ENCODE measurements at places on chromosomes 3 and 15. TPM values are rescaled to one million over a fixed set of nuclear protein-coding genes. Genes with fewer than 3 reads are reported as not detected.

SLC24A5 gene
- total RNA-seq = not detected

SNURF gene
- total RNA-seq = 0.45 TPM

B3GNT5 gene
- 29.9 TPM for total RNA-seq

GOLGA6A gene
- total RNA-seq = not detected

NLGN1 gene
- total RNA-seq = 0.50 TPM

GUCA1C gene
- not detected for total RNA-seq

ZMYND10 gene
- 1.3 TPM for total RNA-seq

FYTTD1 gene
- total RNA-seq = 22.0 TPM

CA12 gene
- total RNA-seq = 18.7 TPM

COL7A1 gene
- 29.3 TPM for total RNA-seq

C3orf49 gene
- total RNA-seq = not detected

ATP13A4 gene
- total RNA-seq = 0.15 TPM

ADAMTS9 gene
- 2.5 TPM for total RNA-seq

ST8SIA2 gene
- total RNA-seq = not detected

EIF4E3 gene
- total RNA-seq = 1.6 TPM

SCAPER gene
- total RNA-seq = 2.4 TPM

CCR9 gene
- total RNA-seq = not detected

ALDH1L1 gene
- total RNA-seq = 0.15 TPM

FGF12 gene
- total RNA-seq = not detected

SNTN gene
- total RNA-seq = not detected

Data from bronchus fibroblast of lung (primary cell).